Sciatic nerve (tissue), 2 donors: ENCODE measurements at places on chromosomes 3 and 15. TPM values are rescaled to one million over a fixed set of nuclear protein-coding genes. Genes with fewer than 3 reads are reported as not detected.

DNA sequence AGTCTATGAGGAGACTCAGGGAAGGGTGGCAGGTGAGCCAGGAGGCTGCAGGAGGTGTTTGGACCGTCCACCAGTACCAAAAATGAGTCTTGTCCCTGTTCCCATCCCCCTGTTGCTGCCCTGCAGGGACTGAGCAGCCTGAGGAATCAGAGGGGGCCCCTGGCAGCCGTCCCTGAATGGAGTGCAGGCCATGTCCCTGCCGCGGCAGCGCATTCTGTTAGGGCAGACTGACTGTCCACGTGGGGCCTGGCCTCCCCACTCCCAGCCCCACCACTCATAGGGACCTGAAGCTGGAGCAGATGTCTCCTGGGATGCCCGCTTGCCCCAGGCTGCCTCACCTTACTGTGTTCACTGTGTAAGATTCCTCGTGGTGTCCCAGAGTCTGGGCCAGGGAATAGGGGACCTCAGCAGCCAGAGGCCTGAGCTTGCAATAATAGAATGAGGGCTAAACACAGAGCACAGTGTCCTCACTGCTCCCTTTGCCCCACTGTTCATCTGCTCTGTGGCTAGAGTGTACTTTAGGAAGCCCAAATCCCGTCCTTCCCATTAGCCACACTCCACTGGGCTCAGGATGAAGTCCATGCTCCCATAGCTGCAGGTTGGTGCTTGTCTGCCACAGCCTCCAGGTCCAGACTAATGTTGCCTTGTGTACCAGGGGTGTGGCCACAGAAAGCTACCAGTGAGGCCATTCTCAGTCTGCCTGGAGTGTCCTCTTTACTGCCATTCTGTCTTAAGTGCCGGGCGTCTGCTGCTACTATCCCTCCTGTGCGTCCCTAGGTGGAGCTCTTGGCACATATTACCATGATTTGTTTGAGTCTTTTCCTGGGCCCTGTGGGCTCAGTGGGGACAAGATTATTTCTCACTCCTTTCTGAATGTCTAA is 63.2 kb downstream of the HCN4 start:
- DNase-seq: no peak

DNA sequence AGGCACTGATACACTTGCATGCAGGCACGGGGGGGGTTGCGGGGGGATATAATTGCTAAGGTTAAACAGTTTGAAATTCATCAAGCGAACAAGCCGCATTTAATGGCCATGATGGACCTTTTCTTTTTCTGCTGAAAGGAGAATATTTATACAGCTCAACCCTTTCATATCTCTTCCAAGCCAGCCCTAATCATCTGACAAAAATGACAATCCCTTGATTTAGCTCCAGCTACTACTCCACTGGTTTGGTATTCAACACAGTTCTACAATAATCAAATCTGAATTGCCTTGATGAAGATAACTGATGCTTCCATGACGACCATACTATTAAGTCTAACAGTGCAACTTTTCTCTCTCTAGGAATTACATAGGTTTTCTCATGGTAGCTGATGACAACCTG is 374.9 kb downstream of the PLCL2 start:
- DNase-seq: no peak

GRCh38 chr3:188740010-188740409 is 431.8 kb upstream of the TPRG1 start:
- DNase-seq: no peak

- DNase-seq: no peak
Observed at GRCh38 chr15:87245592-87245991, 1010.9 kb downstream of the NTRK3 start.

- DNase-seq: no peak
Observed at GRCh38 chr15:86863226-86863915, 783.7 kb downstream of the AGBL1 start.

GRCh38 chr3:39278616-39278935 is 1.3 kb downstream of the CX3CR1 start:
- no peak for DNase-seq

DNA sequence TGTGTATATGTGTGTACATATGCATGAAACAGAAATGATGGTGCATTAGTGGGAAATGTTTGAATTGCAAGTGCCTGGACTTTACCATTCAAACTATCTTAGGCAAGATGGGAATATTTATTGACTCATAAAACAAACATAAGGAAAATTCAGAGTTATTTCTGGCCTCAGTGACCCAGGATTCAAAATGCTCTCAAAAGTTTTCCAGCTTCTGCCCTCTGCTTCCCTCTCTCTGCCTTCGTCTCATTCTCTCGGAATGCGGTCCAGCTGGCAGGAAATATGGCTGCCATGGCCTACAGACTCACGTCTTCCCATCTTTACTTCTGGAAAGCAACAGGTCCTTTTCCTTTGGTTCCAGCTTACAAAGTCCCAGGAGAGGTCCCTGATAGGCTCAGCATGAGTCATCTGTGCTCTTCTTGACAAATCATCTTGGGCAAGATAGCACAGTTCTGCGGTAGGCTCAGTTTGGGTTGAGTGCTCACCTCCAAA is 8.7 kb upstream of the ZNF774 start:
- no peak for DNase-seq

DNA sequence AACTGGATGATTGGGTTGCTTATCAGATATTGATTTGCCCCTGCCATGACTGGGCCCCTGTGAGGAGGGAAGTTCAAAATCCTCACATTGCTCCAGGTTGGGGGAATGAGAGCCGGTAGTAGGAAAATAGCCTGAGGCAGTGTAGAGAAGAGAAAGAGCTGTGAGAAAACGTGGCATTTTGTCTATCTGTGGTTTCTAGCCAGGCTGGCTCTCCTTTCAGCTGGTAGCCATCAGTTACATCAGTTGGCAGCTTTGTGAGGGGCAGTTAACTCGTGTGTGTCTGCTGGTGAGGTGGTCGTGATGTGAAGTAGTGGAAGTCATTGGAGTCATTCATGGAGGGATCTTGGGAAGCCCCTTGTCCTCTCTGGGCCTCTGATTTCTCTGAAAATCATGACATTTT is 5.2 kb downstream of the ESYT3 start:
- DNase-seq: no peak

DNA sequence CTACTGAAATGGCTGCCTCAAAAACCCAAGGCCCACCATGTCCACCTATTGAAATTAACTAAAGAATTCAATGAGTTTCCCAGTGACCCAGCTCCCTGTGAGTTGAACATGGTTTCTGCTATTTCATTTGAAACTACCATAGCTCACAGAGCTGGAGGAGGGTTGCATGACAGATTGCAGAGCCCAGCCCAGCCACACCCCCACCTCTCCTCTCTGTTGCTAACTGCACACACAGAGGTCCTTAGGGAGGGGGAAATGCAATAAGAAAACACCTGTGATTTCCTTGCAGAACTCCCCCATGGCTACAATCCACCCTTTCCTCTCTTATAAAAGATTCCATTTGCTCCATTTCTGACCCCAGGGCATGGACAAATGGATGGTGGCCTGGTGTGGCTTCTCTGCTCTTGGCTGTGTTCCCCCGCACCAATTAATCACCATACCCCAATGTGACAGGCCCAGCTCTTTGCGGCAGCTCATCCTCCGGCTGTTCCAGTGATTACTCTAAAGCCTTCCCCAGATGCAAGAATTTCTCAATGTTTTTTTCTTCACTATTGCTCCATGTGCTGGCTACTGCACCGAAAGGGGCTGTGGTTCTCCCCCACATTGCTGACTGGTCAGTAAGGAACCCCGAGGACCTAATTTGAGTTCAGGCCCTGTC is 208.4 kb upstream of the KBTBD8 start:
- no peak for DNase-seq

DNA sequence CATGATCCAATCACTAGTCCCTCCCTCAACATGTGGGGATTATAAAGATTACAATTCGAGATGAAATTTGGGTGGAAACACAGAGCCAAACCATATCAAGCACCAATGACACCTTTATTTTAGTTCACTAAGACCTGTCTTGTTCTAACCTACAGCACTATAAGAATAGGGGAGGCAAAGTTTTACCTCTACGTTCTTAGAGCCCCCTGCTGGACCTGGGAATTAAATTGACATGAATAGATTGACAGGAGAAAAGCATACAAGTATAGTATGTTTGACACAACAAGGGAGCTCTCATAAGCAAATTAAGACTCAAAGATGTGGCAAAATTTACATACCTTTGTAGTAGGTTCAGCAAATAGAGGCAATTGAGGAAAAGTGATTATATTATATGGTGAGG is 974.4 kb upstream of the ALCAM start:
- no peak for DNase-seq

- DNase-seq: no peak
Observed at GRCh38 chr15:64847448-64847847, 5.7 kb downstream of the PLEKHO2 start.

DNA sequence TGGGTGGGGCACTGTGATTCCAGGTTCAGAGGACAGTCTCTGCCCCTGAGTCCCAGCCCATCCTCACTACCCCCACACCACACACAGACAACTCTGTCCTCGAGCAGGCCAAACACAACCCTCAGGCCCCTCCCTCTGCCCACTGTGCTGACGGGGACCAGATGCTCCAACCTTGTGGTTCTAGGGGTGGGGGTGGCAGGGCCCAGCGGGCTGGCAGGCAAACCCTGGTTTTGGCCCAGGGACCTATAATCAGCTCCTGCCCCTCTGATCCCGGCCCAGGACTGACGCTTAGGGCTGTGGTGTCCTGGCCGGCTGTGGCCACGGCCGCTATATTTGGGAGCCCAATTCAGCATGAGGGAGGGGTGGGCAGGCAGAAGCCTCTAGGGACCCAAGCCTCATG is 5.0 kb upstream of the MYL3 start:
- no peak for DNase-seq

DNA sequence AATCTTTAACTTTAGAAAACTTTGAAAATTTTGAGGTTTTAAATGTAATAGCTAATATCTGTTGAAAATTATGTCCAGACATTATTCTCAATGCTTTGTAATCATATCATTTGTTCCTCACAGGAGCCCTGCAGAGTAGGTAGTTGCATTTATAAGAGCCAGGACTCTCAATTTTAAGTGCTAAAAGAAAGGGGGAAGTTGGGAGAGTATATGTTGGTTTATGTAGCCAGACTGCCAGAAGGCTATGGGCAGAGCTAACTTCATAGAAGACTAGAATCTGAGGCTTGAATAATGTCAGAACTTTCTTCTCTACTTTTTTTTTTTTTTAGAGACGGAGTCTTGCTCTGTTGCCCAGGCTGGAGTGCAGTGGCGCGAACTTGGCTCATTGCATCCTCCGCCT is 9.1 kb downstream of the VPS8 start:
- no peak for DNase-seq

DNA sequence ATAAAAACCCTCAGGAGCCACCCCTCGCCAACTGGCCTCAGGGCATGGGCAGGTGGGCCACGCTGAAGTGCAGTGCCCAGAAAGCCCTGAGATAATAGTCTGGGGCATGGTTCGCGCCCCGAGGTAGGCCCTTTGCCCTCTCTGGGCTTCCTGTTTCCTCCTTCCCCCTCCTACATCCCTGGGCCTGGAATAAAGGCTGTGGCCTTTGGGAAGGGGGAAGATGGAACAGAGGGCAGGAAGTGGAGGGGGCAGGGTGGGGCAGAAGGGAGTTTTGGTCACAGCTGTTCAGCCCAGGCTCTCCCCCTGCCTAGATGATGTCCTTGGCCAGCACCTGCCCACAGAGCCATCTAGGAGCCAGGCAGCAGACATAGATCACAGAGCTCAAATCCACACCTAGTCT is 11.3 kb downstream of the CSRNP1 start:
- no peak for DNase-seq

- DNase-seq: no peak
Observed at GRCh38 chr3:64260431-64260830, 35.2 kb upstream of the PRICKLE2 start.

SMAD6 gene
- total RNA-seq: 62.4 TPM

CCDC13 gene
- 3.1 TPM for total RNA-seq

IL16 gene
- 54.0 TPM for total RNA-seq

ARPIN gene
- total RNA-seq: 30.1 TPM

TGM5 gene
- not detected for total RNA-seq
